ENCODE measurements at places on chromosomes 13 and 19.
A peak's percentile ranks its signal among the peaks of the same experiment; 100 is the strongest.

- no peak for DNase-seq
These were observed 589.9 kb downstream of the TBC1D4 start for GRCh38 chr13:74892096-74892495.

- DNase-seq, result no peak
These were observed 207.1 kb downstream of the KATNAL1 start for GRCh38 chr13:30100226-30100625.

DNA sequence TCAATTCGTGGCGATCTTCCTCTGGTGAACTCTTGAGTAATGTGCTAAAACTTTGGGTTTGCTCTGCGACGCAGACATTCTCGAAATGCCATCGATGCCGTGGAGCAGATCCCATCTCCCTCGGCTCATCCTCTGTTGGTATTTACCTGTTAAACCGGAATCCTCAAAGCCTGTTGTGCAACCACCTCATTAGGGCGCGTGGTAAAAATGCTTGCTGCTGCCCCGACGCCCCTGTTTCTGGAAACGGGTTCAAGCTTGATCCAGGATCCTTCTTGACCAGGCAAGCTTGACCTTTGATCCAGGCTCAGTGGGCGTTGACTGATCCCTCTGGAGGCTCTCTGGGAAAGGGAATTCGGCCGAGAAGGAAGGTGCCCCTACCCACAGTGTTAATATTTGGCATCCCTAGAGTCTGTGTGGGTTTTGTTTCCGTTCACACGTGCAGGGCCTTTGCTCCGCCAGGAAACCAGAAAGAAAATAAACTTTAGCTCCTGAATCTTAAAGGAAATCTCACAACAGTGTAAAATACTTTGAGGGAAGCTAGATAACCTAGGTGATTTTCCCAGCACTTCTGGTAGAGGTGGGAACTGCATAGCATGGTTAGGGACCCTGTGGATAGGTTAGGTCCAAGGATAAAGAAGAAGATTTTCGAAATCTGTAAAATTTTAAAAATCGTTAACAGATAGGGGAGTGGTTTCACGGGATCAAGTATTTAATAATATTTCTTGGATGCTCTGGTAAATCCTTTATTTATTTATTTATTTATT is 1.1 kb downstream of the LSM14A start:
- peak; percentile 86 for DNase-seq

- no peak for DNase-seq
These were observed 6.9 kb downstream of the UBE2L5 start for GRCh38 chr13:30429235-30429634.

DNA sequence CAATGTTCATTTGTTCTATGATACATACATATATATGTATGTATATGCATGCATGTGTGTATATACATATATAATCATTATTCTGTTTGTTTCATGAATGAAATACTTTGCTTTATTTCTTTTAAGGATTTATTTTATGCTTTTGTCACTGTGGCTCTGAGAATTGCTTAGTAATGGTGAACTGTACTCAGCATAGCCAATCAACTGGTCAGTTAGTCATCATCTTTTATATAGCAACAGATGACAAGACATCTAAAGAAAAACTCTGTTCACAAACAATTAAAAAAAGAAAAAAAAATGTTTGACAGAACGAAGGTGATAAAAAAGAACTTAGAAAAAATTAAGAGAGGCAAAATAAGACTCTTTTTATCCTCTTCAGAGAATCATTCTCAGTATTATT is 1440.3 kb downstream of the PCDH9 start:
- DNase-seq, result peak; percentile 18

DNA sequence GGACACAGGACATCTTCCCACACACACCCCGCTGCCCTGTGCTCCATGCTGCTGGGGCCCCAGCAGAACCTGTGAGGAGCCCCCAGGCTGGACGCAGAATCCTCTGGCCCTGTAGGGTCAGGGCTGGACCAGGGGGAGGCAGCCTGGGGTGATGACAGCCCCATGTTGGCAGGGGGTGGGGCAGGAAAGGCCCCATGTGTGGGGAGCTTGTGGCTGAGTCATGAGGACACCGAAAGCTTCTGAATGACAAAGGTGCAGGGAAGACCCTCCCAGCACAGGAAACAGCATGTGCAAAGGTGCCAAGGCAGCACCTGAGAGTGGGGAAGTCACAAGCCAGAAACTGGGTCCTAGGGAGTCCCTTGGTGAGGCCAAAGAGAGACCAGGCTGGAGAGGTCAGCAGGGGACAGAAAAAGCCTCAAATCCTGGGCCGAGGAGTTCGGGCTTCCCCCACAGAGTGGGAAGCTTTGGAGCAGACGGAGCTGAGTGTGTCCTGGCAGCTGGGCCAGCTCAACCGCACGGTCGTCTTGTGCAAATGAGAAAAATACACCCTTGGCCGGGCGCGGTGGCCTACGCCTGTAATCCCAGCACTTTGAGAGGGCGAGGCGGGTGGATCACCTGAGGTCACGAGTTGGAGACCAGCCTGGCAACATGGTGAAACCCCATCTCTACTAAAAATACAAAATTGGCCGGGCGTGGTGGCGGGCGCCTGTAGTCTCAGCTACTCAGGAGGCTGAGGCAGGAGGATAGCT is 17.5 kb downstream of the ATP8B3 start:
- no peak for DNase-seq

- DNase-seq, result peak; percentile 34
These were observed 168.0 kb downstream of the TNFSF13B start for GRCh38 chr13:108437496-108437895.

DNA sequence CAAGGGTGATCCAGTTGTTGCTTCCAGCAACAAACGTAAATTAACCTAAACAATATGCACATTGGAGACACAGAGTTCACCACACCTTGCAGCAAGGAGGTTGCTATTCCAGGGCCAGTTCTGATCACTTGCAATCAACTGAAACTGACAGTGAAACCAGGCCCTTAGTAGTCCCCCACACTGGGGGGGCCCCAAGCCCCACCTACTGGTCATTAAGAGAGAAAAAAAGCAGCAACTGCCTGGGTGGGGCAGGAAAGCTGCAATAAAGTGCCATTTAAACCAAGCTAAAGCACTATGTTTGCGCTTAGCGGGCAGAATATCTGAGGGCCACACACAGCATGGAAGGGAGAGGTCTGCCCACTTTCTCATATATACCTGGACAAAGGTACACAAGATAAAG is 51.5 kb downstream of the ATP7B start:
- DNase-seq, result no peak

DNA sequence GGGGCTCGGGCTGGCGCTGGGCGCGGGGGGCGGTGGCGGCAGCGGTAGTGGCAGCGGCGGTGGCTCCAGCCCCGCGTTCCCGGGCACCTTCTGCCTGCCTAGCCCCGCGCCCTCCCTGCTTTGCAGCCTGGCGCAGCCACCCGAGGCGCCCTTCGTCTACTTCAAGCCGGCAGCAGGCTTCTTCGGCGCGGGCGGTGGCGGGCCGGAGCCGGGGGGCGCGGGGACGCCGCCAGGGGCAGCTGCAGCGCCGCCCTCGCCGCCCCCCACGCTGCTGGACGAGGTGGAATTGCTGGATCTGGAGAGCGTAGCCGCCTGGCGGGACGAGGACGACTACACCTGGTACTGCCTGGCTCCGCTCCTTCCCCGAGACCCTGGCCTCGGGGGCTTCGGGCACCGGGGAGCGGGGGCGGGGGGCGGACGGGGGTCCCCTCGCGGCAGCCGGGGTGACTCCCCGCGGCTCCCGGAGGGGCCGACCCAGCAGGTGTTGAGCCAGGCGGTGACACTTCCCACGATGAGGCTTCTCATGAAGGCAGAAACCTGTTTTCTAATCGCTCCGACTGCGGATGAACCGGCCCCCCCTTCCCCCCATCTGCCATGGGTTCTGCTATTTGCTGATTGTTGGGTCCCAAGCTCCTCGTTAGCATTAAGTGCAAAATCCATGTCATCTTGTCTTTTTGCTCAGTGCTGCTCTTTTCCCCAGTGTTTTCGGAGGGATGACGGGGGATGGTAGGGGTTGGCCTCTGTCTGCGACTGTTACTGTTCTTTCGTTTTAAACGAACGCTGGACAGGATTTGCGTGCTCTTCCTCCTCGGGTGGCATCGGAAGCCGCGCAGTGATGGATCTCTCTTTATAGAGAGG is 943 bp downstream of the SLAIN1 start:
- no peak for DNase-seq

DNA sequence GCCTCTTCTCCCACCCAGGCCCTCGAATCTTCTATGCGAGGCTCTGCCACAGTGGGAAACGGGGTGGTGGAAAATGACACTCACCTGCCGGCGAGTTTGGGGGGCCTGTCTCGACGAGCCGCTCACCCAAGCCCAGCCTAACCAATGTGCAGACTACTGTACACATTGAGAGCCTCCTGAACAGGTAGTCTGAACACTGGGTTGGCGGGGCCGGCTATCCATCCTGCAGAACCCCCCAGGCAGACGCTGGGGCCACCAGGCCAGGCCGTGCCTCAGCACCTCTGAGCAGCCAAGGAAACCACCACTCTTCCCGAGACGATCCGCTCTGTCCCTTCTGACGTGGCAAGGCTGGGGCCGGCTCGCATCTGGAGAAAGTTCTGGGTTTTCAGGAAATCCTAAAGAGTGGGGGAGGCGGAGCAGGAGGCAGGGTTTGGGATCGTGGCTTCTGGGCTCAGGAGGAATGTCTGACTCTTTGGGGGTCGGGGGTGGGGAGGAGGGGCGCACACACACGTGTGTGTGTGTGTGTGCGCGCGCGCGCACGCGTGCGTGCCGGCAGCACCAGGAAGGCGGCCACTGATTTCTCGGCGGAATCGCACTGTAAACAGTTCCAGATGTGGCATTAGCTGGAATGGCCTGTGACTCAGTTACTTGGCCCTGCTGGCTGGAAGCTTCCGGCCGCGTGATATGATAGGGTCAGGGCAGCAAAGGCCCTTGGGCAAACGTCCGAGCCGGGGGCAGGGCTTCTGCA is 18.5 kb downstream of the TMED1 start:
- DNase-seq, result no peak

DNA sequence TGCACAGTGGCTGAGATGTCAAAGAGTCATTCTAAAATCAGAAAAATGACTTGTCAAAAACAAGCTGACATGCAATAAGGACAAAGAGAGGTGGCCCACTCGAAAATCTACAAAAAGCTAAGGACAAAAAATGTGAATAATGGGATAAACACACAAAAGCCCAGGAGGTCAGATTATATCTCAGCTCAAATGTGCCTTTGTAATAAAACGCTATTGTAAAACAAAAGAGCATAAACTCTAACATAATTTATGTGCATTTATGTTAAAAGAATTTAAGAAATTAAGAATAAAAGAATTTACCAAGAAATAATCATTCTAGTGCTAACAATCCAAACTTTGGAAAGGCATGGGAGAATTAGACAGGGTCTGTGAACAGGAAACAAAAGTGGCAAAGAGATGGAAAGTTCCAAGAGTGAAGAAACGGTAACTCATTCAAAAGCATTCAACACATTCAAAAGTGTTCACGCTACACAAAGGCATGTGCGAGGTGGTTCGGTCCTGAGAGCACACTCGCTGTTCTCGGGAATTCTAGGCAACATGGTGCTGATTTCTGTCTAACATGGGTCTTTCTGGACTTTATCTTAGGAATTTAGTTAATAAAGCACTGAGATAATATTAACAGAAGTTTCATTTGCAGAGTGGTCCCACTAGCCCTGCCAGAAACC is 197.7 kb downstream of the KATNAL1 start:
- DNase-seq, result no peak

GRCh38 chr19:40466985-40467734 is at the start of gene SPTBN4:
TSS of gene SPTBN4 (plus strand) at chr19:40467001. CDS start at chr19:40472622, 5,621 bp downstream.
- no peak for DNase-seq

- DNase-seq, result peak; percentile 18
These were observed 2.0 kb downstream of the UHRF1 start for GRCh38 chr19:4911314-4911713.

GRCh38 chr19:18020212-18021085 is 12.5 kb downstream of the ARRDC2 start:
- no peak for DNase-seq

DNA sequence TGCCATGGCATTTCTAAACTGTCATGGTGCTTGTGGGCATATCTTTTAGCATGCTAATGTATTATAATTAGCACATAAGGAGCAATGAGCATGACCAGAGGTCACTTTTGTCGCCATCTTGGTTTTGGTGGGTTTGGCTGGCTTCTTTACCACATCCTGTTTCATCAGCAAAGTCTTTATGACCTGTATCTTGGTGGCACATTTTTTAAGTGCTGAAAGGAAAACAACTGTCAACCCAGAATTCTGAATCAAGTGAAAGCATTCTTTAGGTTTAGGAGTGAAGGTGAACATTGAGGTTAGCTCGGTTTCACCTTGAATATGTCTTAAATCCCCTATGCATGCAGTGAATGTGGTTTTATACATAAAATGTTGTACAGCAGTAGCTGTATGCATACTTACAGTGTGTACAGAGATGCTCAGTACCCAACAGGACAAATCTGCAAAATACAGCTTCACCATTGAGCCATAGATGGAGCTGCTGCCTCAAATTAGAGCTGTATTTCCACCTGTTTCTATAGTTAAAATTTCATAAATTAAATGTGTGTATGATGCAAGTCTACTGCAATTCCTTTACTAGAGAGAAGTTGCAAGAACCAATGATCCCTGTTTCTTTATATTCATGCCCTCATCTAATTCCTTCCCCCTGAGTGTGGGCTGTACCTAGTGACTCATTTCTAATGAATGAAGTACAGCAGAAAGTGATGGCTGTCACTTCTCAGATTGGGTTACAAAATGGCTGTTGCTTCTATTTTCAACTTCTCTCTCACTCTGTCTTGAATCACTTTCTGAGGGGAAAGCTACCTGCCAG is 25.2 kb upstream of the IGSF23 start:
- peak; percentile 89 for DNase-seq

GRCh38 chr13:89034015-89034414 is 1362.8 kb downstream of the SLITRK5 start:
- no peak for DNase-seq

DNA sequence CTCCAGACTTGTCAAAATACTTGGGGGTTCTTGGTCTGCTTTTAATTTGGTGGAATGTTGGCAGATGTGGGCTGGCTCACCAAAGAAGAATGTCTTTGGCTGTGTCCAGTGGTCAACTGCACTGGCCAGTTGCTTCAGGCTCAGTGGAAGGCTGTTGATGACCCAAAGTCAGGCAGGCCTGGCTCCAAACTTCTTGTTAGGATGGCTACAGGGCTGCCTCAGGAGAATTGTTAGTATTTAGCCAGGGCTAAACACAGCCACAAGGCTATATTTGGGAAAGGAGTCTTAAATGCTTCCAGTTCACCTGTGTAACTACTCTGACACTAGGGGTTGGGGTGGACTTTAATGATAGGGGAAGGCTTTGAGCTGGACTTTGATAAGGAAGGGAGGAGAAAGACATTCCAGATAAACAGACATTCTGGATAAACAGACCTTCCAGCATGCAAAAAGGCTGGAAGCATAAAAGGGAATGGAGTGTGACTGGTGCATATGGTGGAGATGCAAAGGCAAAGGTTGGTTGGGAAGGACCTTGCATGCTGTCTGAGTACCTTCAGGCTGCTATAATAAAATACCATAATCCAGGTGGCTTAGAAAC is 116.8 kb downstream of the FOXO1 start:
- DNase-seq, result no peak

All from epithelial cell of esophagus (primary cell).